ENCODE measurements at places on chromosomes 6 and 20.

GRCh38 chr6:753486-753885, 60.5 kb upstream of the EXOC2 start:
- DNase-seq: peak; percentile 9

GRCh38 chr20:17648791-17649730, 33.0 kb downstream of the RRBP1 start:
- DNase-seq: no peak

- DNase-seq: no peak
Measured at GRCh38 chr20:20454850-20455627, 87.1 kb downstream of the INSM1 start.

DNA sequence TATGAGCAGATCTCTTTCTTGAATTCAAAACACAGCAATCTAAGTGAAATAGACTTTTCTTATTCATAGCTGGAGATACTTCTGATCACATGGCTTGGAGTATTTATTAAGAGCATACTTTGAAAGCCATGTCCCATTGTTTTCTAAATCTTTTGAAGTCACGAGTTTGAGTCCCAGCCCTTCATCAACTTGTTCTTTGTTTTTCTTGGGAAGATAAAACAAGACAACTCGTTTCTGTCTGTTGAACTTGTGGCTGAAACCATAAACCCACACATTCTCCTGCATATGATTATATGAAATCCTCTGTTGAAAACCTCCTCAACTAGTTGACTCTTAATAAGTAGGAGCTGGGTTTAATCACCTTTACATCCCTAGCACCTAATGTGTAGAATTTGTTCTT, 3.3 kb downstream of the RNF144B start:
- DNase-seq: no peak

DNA sequence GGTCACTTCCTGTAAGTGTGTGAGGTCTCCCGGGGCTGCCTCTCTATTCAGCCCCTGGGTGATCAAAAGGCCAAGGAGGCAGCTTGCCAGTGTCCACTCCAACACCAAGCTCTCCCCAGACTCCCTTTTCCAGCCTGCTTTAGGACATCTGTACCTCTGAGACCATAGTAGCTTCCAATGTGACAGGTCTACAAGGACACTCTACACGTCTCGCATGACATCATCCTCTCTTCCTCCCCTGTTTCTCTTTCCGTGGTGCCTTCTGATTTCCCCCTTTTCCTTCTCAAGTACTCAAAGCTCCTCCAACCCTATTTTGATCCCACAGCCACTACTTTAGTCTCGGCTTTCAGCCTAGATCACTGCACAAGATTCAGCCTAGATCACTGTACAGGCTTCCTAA, 26.4 kb downstream of the HLA-F start:
- DNase-seq: no peak

DNA sequence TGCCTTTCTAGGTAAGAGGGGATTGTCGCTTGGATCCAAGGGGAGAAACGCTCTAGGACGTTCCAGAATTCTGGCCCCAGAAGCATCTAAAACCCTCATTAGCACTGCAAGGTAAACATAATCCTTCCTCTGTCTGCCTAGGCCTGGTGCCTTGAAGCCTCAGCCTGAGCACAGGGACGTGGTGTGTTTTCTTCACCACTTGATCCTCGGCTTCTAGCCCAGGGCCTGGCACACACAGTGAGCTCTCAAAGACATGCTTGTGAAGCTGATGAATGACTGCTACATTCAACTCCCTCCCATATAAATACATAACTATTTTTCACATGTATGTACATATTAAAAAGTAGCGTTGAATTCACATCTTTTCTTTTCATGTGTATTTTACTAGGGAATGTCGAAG, 100.3 kb downstream of the ISM1 start:
- no peak for DNase-seq

GRCh38 chr6:129031051-129031599, 148.2 kb downstream of the LAMA2 start:
- DNase-seq: peak; percentile 90

DNA sequence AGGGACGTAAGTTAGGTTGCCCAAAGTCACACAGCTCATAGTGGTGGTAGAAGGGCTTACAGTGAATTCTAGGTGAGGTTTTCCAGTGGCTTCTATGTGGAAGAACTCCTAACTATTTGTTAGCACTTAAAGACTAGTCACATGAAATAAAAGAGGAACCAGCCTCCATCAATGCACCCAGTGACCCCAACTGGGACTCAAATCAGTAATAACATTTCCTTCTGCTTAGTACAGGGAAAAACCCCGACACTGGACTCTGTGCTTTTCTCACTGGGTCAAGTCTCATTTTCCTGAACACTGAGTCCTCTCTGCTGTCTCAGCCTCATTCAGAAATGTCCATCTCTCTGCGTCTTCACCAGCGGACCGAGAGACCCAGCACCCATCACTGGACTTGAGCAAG, 89.2 kb downstream of the SLC22A23 start:
- no peak for DNase-seq
